NCI-H2107 (cell line): ENCODE measurements at places on chromosomes 4 and X.

GRCh38 chr4:41420541-41420940 is 117.4 kb upstream of the LIMCH1 start:
- no peak for DNase-seq

DNA sequence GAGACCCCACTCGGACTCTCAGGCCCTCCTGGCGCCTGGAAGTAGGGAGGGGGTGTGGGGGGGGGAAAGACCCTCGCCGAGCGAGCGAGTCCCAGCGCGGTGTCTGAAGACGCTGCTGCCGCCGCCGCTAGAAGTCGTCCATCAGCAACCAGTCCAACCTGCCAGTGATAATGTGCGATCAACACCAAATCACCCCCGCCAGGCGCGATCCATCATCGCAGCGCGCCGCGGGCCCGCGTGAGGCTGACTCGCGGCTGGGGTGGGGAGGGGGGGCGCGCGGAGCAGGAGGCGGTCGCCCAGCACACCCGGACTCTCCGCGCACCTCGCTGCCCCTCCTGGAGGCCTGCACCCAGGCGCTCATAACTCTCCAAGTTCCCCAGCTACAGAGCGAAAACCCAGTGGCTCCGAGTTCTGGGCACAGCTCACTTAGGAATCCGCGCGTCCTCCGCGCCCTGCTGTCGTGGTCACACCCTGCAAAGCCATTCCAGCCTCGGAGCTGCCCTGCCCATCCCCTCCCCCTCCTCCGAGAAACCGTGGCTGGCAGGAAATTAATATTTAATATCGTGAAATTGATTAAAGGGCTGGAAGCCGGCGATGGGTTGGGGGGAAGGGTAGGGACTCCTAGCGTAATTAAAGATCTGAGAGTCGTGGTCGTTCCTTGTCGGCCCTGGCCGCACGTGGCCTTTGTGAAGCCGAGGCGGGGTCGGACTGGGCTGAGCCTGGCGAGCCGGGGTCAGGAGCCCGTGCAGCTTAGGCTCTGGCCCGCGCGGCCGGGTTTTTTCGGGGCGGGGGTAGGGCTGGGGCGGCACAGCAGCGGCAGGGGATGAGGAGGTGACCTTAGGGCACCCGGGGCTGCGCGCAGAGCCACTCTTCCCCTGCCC is 58.1 kb upstream of the BCOR start:
- no peak for DNase-seq

GRCh38 chrX:115525486-115525885 is 35.5 kb upstream of the PLS3 start:
- DNase-seq, result no peak

DNA sequence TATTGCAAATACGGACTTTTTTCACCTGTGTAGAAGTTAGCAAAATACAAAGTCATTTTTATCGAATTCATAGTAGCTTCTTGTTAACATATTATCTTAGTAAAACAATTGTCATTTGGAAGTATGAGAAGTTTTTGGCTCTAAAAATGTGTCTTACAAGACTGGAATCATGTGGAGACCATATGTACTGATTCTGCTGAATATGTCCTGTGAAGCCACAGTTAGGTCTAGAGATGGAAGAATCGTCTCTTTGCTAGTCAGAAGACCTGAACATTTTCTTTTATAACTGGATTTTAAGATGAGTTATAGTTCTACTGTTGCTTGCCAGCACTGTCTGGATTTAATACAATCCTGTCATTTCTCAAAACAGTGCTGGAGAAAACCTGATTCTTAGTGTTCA is 29.0 kb downstream of the TMEM165 start:
- no peak for DNase-seq

- no peak for DNase-seq
Measured at GRCh38 chr4:185143601-185143969, 519 bp downstream of the SLC25A4 start.
